Activated naive CD4-positive, alpha-beta T cell treated with Interleukin-2 at 50 U/mL for 16 hours (primary cell): ENCODE measurements at places on chromosomes 1 and 21.

DNA sequence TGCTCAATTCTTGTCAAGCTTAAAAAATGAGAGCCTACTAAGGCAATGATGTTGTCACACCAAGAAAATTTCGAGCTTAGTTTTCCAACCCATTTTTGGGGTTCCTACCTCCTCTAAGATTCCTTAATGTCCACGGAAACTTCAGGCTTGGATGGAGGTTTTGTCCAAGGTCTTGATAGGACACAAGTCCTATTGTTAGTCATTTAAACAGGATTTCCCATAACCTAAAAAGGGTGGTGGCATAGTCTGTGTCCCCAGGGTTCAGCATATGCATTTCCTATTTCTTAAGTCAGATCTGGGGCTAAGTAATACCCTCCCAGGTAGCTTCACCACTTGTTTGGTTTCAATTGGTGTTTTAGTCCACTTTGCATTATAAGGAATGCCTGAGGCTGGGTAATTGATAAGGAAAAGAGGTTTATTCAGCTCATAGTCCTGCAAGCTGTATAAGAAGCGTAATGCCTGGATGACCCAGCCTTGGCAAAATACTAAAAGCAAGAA lies 10.9 kb upstream of the PADI2 start:
- DNase-seq, result no peak

- no peak for DNase-seq
Measured at GRCh38 chr1:94395231-94395630, 23.0 kb upstream of the ABCD3 start.

GRCh38 chr1:7386226-7387052 lies 384.7 kb upstream of the VAMP3 start:
- DNase-seq, result no peak

DNA sequence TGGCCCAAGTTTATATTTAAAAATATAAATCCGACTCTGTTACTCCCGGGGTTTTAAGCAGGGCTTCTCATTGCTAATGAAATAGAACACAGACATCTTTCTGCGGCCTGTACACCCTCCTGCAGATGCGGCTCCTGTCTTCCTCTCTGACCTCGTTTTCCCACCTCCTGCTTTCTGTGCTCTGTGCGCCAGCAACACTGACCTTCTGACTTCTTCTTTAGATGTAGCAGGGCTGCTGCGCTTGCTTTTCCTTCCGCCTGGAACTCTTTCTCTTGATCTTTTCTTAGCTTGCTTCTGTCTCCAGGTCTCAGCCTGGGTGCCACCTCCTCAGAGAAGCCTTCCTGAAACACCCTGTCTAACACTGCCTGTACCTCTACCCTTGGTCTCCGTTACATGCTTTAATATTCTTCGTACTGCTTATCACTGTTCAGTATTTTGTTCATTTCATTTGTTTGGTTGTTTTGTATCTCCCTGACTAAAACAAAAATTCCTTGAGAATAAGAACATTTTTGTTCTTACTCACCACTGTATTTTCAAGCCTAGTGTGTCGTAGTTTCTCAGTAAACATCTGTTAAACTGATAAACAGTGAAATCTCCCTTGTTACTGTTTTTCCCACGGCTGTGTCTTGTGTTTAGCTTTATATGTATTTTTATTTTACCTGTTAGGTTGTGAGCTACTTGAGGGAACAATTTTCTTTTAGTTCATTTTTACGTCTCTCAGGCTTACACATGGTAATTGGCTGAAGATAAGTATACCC lies 79.0 kb downstream of the ST3GAL3 start:
- no peak for DNase-seq
